ENCODE measurements at places on chromosomes 5 and 9. TPM values are rescaled to one million over a fixed set of nuclear protein-coding genes. Genes with fewer than 3 reads are reported as not detected.

The TLR4 gene
- total RNA-seq, result 0.07 TPM

The OSMR gene
- total RNA-seq, result 0.26 TPM

The HEMGN gene
- total RNA-seq, result not detected

The DCTN4 gene
- total RNA-seq, result 37.7 TPM

DNA sequence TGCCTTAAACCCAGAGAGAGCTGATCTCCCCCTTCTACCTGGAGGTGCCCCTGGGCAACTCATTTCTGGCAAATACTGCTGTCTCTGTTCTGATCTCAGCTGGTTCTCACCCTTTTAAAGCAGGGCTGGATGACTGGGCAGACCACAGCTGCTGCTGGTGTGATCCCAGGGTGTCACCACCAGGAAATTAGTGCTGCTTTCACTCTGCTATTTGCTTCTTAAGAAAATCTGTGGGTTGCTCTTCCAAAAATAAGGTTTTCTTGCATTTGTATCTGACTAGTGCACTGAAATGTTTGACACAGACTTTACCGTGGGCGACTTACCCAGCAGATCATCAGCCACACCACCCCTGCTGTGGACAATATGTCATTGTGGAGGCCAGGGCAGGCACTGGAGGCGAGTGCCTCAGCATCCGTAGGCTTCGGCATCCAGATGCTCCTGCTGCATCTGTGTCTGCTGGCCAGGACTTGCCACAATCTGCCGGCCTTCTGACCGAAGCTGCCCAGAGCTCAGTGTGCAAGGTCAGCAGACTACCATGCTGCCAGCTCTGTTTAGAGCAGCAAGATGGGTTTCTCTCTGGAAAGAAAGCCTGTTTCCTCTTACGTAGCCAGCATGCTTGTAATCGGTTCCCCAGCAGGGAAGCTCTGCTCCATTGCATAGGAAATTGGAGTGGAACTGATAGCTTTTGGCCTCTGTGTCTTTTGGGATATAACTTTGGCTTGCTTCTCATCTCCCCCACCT, 13.6 kb downstream of the ARHGAP26 start:
- DNase-seq, result no peak

DNA sequence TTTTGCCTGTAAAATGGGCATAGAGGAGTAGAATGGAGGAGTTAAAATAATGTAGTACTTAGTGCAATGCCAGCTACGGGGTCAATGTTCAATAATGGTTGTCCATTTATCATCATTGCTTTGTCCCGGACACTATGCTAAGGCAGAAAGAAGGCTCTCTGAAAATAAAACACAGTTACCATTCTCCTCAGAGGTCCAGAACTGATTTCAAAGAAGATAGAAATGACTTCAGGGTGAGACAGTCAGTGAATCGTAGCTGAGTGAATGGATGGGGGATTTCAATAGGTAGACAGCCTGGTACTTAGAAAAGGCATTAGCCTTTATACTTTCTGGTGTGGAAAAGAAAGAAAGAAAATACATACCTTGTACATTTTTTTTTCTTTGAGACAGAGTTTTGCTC, 1.2 kb upstream of the AK3 start:
- DNase-seq, result no peak

DNA sequence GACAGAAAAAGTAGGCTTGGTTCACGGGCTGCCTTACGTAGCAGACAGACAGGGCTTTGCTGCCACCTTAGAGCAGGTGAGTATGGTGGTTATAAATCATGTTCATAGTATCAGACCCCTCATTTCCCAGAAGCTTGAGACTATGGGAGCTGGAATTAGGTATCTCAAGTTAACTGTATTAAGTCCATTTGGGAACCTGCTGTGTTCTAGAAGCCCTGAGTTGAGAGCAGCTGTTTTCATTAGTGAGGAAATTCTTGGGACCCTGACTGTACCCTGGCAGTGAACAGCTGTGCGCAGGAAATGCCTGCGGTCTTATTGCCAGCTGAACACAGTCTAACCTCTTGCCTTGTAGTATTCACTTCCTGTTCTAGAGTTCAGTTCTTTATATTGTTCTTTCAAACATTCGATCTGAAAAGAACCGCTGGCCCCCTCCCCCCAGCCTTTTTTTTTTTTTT, 29.8 kb downstream of the UGCG start:
- no peak for DNase-seq

DNA sequence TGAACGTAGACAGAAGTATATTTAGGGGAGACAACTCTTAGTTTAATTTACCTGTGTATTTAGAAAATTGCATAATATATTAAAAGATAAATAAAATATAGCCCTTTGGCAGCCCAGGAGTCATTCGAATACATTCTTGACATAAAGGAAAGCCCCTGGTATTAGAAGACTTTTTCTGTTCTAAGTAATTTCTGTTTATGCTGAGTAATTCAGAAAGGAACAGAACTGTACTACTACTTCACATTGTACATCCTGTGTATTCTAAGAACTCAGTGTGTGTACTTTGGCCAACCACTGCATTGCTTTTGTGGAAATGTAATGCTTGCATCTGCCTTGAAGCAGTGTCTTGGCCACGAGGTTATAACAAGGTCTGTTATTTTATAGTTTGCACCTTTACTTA, 136.4 kb downstream of the KDM4C start:
- DNase-seq, result no peak

Measured in H7 (cell line).